ENCODE measurements at places on chromosomes 12 and 14. TPM values are rescaled to one million over a fixed set of nuclear protein-coding genes. Genes with fewer than 3 reads are reported as not detected.
A peak's percentile ranks its signal among the peaks of the same experiment; 100 is the strongest.

- DNase-seq = no peak
Observed at GRCh38 chr12:48927261-48927660, 2.0 kb upstream of the FKBP11 start.

DNA sequence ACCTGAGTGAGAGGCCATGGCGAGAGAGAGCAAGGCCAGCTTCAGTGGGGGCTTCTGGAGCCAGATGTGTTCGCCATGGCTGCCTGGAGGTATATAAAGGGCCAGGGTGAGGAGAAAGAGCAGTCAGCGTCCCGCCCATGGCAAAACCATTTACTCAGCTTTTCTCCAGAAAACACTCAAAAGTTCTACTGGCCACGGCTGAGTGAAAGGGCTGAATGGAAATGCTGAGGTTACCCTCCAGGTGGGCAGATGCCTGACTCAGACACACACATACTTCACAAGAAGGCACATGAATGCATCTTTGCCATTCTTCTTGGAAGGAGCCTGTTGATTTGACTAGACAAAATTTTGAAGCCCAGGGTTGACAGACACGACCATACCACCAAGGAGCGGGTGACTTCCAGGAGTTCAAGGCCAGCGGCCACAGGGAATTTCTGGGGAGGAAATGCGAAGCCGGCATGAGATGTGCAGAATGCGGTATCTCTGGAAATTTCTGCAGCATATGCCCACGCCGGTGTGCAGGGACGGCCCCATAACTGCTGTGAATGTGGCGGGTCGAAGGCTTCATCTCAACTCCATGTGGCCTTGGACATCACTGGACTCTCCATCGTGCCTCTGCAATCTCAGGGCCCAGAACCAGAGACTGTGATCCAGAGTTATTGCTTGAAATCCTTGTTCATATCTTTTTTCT lies at the start of gene IL31:
IL31 (minus strand) TSS at position 67 of the 691 bp plus-strand sequence; CDS start at position 18, 49 bp downstream.
- no peak for DNase-seq

The DIO3 gene
- total RNA-seq = not detected

DNA sequence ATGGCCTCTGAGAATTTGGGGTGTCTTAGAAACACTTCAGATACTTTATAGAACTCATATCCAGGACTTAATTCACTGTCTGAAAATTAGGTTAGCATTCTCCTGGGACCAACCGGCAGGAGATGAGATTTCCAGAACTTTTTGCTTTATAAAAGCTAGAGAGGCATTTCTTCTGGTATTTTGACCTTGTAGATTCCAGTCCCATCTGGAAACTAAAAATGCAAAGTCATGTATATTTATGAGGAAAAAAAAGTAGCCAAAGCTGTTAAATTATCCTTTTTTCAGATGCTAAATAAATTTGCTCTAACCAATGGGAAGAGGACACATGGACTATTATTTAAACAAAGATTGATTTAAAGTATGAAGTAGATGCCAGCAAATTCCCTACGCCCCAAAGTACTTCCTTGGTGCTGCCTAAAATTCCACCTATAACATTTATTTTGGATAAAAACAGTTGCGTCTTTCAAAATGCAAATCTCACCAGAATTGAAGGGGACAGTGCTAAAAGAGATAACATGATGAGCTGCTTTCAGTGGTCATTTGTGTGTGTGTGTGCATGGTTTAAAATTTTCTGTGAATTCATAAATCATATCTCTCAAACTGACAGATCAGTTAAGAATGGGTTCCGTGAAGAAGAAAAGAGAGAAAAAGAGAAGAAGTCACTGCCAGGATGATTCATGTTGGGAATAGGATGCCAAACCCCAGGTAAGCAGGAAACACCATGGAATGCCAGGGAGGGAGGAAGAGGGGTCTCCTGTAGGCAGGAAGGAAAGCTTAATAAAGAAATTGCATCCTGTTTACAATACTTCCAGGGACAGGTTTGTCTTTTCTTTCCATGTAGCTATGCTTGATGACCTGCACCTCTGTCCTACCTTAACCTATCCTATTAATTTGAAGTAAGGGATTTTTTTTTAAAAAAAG lies 97.7 kb upstream of the RGS6 start:
- no peak for DNase-seq

DNA sequence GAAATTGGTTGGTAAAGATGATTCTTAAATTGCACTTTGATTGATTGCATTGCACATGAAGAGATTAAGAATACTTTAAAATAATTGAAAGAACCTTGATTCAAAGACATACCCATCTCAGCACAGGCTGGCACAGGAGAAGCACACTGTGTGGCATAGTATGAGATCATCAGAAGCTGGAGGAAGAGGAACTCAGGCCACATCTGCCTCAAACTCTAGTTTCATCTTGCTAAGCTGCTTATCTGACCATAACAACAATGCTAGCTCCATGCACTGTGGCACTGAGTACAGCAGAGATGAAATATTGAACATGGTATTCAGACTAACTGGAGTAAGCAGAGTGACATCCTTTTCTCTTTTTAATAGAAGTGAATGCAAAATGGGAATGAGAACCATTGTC lies 99.1 kb downstream of the TBC1D30 start:
- no peak for DNase-seq

- DNase-seq = peak; percentile 87
Observed at GRCh38 chr14:73713803-73714655, at the start of gene PNMA1. TSS of gene PNMA1 (minus strand) at chr14:73714384. CDS start at chr14:73713639, 745 bp downstream.

DNA sequence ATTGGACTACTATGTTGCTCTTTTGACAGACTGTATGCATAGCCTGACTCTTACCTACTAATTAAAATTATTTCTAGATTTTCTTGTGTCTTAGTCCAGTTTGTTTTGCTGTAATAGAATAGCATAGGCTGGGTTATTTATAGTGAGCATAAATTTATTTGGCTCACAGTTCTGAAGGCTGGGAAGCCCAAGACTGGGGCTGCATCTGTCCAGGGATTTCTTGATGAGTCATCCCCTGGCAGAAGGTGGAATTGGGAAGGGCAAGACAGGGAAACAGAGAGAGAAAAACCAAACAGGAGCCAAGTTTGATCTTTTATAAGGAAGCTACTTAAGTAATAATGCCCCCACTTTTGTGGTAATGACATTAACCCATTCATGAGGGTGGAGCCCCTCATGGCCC lies 759.2 kb upstream of the LRFN5 start:
- no peak for DNase-seq

GRCh38 chr14:92903359-92903758 lies 19.6 kb upstream of the CHGA start:
- DNase-seq = no peak

- DNase-seq = no peak
Observed at GRCh38 chr14:100654025-100654813, 67.0 kb upstream of the BEGAIN start.

- no peak for DNase-seq
Observed at GRCh38 chr12:86729739-86730138, 473.5 kb upstream of the MGAT4C start.

- peak; percentile 5 for DNase-seq
Observed at GRCh38 chr12:8644345-8645248, 18.0 kb downstream of the MFAP5 start.

GRCh38 chr14:95190346-95190840 lies 33.1 kb upstream of the DICER1 start:
- DNase-seq = no peak

DNA sequence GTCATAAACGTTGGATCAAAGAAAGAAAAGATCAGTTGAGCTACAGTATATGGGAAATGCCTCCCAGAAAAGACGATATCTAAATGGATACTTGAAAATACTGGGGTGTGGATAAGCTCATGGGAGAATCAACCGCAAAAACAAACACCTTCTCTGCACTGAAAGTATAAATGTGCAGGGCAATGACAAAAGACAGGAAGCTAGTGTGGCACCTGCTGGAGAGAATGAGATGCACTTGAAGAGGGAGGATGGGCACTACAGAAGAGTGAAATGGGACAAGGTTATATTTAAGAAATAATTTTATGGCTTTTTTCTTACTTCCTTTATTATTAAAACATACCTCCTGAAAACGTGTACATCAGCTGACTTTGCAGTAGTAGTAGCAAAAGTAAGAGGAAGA lies 153.7 kb downstream of the PRKD1 start:
- DNase-seq = no peak

The WNT1 gene
- 0.33 TPM for total RNA-seq

DNA sequence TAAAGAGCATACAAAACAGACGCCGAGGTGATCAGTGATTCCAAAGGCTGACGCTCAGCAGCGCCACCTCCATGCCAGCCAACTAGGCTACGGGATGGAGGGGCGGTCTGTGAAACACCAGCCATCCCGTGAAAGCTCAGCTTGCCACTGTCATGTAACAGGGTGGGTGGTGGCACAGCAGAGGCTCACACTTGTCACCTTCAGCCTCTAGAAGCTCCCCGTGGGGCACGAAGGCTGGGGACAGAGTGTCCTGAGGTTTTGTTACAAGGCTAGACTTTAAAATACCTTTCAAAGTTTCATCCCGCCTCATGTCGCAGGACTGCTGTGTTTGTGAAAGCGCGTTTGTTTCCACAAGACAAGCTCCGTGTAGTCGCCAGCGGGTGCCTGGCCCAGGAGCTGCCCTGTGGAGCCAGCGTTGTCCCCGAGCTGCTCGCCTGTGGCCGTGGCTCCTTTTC lies 20.7 kb downstream of the XRCC3 start:
- DNase-seq = no peak

The FCF1 gene
- total RNA-seq = 65.8 TPM

GRCh38 chr14:101893759-101894158 lies 70.6 kb upstream of the DYNC1H1 start:
- DNase-seq = no peak

GRCh38 chr12:49669796-49670195 lies 37.4 kb downstream of the FMNL3 start:
- DNase-seq = no peak

- DNase-seq = no peak
Observed at GRCh38 chr14:88503754-88504406, 50.9 kb downstream of the PTPN21 start.

The OR6C2 gene
- not detected for total RNA-seq

GRCh38 chr14:91754819-91755218 lies 22.9 kb upstream of the CATSPERB start:
- DNase-seq = no peak

DNA sequence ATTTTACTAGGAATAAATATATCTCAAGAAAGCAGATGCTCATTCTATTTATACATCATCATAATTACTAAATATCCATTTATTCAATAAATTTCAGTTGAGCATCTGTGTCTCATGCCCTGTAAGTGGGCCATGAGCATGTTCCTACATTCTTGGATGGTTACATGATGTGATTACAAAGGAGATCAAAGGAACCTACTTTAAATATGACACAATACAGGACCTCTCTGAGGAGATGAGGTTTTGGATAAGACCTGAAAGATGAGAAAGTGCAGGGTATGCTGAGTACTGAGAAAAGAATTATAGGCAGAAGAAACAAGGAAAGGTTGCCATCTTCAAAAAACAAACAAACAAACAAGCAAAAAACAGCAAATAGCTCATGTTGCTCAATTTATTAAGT lies 105.4 kb upstream of the CNTN1 start:
- DNase-seq = no peak

DNA sequence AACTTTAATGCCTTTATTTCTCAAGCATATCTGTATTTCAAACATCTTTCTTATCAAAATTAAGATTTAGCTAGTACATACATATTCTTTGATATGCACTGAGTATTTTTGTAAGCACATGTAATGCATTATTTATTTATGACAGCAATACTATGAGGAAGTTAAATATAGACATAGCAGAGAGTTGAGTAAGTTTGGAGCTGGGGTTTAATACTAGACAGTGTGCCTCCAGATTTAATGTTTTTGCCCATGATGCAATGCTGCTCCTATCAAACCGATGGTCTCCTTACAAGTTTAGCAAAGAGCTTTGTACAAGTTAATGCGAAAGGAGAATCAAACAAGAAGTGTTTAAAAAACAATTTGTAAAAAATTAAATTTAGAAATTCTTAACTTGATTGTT lies 826.6 kb upstream of the MGAT4C start:
- DNase-seq = no peak

The SPX gene
- total RNA-seq = 0.21 TPM

GRCh38 chr14:89540830-89541470 lies 123.9 kb upstream of the FOXN3 start:
- DNase-seq = no peak

- no peak for DNase-seq
Observed at GRCh38 chr12:31274520-31275300, 51.2 kb downstream of the SINHCAF start.

DNA sequence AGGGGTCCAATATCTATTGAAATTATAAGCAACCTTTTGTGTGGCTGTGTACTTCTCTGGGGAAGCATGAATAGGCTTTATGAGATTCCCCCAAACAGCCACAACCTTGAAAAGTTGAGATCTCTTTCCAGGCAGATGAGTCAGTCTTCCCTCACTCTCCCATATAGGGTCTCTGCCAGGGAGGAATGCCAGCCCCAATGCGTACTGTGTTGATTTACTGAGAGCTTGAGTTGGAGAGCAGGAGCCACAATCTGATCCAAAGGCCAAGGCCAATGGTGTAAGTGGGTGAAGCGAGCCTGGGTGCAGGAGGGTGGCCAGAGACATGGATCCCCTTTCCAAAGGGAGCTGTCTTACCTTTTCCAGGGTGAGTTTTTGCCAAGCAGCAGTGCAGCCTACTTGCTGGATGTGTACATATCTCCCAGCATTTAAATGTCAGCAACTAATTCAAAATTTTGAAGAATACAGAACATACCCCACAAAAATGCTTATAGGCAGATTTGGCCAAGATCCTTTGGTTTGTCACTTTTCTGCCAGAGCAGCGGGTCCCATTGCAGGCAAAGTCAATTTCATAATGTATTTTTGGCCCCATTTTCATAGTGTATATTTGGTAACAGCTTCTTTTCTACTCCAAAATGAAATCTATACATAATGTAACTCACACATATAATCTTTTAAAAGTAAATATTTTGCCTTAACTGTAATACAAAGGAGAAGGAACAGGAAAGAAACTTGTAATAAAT lies 88.2 kb downstream of the TBC1D30 start:
- no peak for DNase-seq

The FAM186B gene
- total RNA-seq = 0.31 TPM

- peak; percentile 9 for DNase-seq
Observed at GRCh38 chr14:102140027-102140749, 491 bp downstream of the WDR20 start.

- DNase-seq = no peak
Observed at GRCh38 chr14:76394569-76394968, 18.6 kb downstream of the ESRRB start.

DNA sequence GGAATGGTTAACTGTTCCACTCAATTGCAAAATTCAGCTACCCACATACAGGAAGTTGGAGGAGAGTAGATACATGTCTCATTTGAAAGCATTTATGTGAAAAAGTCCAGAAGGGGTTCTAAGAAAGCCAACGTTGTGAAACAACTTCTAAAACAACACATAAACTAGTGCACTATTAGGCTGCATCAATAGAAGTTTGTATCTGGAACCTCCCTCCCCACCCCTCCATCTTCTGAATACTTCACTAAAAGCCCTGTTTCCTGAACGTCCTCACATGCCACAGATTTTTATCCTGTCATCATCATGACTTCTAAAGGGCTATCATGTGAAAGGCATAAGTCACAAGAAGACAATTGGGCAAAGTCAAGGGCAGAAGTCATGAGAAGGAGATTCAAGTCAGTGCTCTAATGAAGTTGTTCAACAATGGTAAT lies 5.5 kb downstream of the KRT79 start:
- DNase-seq = no peak

The ST8SIA1 gene
- 1.6 TPM for total RNA-seq

GRCh38 chr12:103011974-103012763 lies 54.7 kb downstream of the ASCL1 start:
- no peak for DNase-seq

GRCh38 chr12:130920723-130921381 lies 32.9 kb upstream of the ADGRD1 start:
- no peak for DNase-seq

- DNase-seq = no peak
Observed at GRCh38 chr12:39287409-39287808, 155.5 kb downstream of the KIF21A start.

The CCNB1IP1 gene
- total RNA-seq = 28.4 TPM

Measured in naive thymus-derived CD8-positive, alpha-beta T cell (primary cell).